ENCODE measurements at places on chromosomes 11 and 22.

- DNase-seq: no peak
Observed at GRCh38 chr22:35580351-35581022, 36.6 kb downstream of the MB start.

DNA sequence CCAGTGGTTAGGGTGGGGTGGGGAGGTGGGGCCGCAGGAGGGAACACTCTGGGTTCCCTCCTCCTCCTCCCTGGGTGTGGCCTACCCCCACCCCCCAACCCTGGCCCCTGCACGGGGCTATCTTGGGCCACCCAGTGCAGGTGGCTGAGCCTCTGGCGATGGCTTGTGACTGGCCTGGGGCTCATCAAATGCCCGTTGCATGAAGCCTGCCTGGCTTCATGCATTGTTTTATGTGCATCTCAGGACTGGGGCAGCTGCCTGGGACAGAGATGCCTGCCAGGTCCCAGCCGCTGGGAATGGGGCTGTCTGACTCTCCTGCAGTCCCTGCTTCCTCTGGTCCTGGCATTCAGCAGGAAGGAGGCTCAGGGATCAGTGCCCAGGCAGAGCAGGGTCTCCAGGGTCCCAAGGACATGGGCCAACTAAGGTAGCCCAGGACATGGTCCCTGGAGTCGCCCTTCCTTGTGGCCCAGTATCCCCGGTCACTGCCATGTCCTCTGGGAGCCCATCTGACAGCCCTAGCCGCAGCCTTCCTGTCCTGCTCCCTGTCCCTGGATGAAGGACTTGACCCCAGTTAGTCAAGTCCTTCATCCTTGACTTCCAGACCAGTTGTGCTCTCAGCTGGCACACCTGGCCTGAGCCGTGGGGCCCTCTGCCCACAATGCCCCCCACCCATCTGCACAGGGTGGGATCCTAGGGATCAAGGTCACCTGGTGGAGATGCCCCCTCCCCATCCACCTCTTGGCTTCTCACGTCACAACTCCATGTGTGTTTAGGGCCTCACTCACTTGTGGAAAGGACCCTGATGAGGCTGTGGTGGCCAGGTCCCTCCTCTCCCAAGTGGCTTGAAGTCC, 112.1 kb upstream of the FGF3 start:
- no peak for DNase-seq

DNA sequence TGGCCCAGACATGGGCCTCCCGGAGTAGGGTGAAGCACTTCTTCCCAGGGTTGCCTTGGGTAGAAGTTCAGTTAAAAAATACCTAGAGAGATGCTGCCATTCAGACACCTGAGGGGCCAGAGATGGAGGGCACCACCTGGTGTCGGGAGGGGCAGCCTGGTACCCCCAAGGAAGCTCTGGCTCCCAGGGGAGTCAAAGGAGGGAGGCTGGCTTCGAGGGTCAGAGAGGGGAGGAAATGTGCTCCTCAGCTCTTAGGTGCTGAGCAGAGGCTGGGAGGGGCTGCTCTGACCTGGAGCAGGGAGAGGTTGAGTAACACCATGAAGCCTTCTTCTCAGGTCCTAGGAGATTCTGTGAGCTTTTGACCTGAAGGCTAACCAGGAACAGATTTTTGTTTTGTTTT, 1.1 kb downstream of the USP35 start:
- no peak for DNase-seq

DNA sequence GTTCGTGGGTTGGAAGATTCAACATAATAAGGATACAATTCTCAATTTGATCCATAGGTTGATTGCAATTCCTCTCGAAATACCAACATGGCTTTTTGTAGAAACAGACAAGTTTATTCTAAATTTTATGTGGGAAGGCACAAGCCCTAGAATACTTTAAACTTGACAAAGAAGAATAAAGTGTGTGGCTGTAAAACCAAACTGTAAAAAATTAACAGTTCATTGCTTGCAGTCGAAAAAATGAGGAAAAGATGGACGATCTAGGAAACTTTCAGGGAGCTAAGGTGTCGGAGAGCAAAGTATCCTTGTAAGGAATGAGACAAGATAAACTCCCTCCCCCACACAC, 1.0 kb upstream of the GLB1L3 start:
- DNase-seq: no peak

- DNase-seq: no peak
Observed at GRCh38 chr11:80196041-80196440, 755.2 kb upstream of the TENM4 start.

GRCh38 chr11:7486098-7486780, 933 bp downstream of the OLFML1 start:
- DNase-seq: no peak

DNA sequence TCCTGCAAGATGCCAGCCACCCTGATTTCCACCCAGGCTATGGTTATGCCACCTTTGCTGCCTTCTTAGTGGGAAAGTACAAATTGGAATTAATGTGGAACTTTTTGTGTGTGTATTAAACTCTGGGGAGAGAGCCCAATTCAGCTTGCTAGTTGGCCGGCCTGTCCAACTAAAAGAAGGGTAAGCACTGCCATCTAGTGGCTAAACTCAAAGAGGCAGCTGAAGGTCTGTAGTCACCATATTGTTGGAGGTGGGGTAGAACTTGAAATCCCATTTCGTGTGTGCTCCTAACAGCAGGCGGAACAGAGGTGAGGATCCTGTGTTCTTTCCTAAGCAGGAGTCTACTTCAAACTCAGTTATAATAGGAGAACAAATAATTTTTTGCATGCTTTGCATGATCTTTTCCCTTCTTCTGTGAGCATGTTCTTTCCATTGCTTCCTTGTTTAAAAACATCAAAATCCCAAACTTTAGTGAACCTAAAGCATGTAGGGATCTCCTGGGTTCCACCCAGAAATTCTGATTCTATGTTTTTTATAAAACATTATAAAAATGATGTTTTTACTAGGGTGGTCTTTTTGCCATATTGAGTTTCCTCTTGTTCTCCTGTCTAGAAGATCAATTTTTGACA, 138.8 kb upstream of the SORL1-AS1 start:
- DNase-seq: peak; percentile 80

DNA sequence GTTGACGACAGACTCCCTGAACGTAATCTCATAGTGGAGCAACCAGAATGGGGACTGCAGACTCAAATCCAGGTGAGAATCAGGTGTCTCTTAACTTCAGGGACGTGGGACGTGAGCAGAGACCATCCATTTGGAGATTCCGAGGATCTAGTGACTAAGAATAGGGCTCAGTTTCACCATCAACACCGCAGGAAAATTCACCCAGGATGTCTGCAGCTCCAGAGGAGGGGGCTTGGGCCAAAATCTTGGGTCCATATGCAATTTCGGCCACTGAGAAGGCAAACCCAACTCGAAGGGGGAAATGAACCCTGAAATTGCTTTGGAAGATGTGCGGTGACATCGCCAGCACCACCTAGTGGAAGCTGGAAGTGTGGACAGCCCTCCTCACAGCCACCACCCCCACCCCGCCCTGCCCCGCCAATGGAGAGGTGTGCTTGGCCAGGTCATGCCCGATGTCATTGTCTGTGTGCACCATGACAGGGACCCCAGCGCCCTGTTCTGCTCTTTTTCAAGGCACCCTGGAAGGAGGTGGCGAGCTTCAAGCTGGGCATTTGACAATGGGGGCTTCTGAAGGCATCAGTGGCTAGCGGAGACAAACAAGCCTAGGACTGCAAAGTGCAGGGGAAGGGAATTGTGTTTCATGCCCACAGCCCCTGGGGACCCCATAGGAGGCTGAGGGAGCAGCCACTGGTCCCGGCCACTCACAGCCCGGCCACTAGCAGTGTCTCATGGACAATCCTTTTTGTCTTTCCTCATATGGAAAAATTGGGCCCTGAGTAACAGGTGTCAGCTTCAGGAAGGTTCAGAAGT, 24.8 kb downstream of the APOL1 start:
- peak; percentile 64 for DNase-seq

DNA sequence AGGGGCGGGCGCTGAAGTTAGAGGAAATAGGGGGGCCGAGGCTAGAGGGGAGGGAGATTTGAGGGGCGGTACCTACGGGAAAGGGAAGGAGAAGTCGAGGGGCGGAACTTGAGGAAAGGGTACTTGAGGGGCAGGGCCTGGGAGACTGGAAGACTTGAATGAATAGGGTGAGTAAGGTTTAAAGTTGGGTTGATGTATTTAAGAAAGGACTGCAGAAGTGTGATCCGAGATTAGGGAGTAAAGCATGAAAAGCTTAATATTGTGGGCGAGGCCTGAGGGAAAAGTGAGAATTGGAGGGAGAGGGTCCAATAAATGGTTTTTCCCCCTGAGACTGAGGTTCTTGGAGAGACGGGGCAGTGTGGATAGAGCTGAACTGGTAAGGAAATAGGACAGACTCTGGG, 723 bp downstream of the HSCB start:
- no peak for DNase-seq

- DNase-seq: no peak
Observed at GRCh38 chr22:34841331-34841771, 224.6 kb upstream of the ISX start.

DNA sequence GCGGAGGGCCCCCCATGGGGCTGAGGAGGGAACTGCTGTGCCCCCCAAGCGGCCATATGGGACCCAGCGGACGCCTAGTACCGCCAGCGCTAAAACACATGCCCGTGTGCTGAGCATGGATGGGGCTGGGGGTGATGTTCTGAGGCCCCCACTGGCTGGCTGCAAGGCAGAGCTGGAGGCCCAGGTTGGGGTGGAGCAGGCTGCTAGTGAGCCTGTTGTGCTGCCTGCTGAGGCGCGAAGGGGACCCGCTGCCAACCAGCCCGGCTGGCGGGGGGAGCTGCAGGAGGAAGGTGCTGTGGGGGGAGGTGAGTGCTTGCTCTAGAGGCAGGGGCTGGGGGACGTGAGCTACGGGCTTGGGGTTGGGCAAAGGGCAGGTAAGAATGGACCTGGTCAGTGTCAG, 3.2 kb downstream of the PCNX3 start:
- no peak for DNase-seq

DNA sequence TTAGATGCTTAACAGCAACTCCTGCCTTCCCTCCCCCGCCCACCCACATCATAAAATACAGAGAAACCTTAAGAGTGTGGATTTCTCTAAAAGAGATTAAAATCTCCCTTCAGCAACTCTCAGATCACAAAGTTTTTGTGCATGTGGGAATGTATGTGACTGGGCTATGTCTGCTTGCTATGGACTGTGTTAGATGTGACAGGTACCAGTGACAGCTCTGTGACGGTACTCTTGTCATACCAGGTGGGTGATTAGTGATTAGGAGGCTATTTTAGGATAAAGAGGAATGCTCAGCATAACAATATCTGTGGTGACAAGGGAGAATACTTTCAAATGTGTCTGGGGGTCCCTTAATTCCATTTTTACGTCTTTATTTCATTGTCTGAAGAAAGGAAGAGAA, 60.2 kb downstream of the SYT9 start:
- DNase-seq: no peak

- no peak for DNase-seq
Observed at GRCh38 chr22:27213766-27214581, 556.6 kb downstream of the MIAT start.

- DNase-seq: no peak
Observed at GRCh38 chr22:37675930-37676735, 697 bp downstream of the LGALS1 start.

DNA sequence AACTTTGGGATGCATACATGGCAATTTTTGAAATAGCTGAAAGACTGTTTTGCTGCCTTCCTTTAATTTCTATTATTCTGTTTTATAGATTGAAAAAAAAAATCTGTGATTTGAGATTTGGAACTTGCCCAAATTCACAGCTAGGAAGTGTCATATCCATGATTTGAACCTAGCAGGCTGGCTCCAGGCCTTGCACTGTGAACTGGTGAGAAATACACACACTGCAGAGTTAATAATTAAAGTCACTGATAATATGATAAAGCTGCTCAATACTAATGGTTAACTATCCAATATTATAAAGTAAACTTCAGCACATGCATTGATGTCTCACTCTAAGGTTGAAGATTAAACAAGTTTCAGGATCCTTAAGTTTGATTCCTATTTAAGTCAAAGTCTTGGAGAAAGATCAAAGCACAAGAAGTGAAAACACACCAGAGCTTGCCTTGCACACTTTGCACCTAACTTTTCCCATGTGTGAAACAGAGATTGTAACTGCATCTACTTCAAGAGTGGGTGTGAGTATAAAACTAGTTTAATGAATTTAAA, 150.6 kb upstream of the CCDC179 start:
- DNase-seq: no peak

DNA sequence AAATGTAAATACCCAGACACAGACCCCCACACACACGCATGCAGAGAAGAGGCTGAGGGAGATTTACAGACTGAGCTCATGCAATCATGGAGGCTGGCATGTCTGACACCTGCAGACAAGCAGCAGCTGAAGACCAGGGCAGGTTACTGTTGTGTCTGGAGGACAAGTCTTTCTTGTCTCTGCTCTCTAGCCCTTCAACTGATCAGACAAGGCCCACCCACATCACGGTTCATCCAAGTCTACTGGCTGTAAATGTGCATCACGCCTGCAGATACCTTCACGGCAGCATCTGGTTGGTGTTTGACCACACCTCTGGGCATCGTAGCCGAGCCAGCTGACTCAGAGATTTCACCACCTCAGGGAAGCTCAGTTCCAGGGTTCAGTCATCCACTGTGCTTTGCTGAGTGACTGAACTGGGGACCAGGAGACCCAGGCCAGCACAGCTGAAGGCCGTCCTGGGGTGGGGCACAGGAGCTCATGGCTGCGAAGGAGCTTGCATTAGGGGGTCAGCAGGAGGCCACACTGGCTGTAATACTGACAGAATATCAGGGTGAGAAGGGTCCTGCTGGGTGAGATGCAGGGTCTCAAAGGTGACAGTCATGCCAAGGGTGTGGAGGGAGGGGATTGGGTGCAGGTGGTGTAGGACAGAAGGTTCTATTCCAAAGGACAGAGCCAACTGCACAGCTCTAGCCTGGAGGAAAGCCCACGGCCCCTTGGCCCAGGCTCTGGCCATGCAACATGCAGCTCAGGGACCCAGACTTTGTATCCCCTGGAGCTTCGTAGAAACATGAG, 304.9 kb downstream of the BRD1 start:
- no peak for DNase-seq

DNA sequence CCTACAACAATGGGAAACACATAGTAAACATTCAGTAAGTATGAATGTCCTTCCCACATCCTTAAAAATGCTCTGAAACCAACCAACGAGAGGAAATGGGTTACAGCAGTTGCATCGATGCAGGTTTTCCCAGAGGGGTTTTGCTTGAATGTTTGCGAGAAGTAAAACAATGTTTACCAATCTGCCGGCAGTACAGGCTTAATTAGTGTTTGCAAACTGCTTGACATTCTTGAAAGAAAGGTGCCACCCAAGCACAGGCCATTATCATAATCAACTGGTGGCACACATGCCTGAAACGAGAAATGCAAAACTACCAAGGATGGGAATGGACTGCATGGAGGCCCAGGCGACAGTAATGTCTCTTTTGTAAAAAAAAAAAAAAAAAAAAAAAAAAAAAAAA, 27.1 kb upstream of the OPCML start:
- no peak for DNase-seq

- DNase-seq: no peak
Observed at GRCh38 chr11:9029422-9029821, 25.6 kb upstream of the NRIP3 start.

DNA sequence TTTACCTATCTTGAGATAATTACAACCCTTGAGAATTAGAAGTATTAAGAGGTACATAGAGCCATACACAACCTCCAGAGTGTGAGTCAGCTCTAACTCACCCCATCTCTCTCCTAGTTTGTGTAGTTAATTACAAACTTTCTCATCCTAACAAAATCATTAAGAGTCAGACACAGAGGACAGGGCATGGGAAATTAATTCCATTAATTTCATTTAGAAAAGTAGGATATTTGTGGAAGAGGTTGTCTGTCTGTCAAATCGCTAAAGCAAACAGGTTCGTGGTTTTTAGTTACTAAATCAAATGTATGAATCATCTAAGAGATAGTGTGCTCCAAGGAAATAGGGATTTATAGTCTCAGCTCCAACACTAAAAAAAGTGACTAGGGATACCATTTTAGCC, 1261.4 kb upstream of the TENM4 start:
- DNase-seq: peak; percentile 12
